ENCODE measurements at places on chromosomes 4 and X.
A peak's percentile ranks its signal among the peaks of the same experiment; 100 is the strongest.

- DNase-seq: no peak
Observed at GRCh38 chr4:153489856-153490558, 23.8 kb downstream of the TMEM131L start.

GRCh38 chrX:13005661-13006473 lies 31.0 kb downstream of the TMSB4X start:
- peak; percentile 3 for DNase-seq

GRCh38 chr4:23388699-23389395 lies 501.0 kb downstream of the PPARGC1A start:
- DNase-seq: no peak

DNA sequence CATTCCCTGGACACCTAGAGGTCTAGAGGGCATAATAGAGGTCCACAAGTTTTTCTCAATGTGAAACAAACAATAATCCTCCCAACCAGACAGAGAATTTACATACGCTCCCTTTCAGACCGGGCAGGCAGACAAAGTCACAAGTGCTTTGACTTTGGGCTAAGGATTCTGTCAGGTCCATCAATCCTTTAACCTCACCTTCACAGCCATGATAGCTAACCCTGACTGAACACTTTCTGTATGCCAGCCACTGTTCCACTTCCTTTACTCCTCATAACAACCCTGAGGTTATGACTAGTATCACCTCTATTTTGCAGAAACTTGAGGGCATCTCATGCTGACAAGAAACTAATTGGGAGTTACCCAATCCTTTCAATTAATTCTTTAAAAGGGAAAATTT lies 118.8 kb upstream of the AFF2 start:
- DNase-seq: no peak

DNA sequence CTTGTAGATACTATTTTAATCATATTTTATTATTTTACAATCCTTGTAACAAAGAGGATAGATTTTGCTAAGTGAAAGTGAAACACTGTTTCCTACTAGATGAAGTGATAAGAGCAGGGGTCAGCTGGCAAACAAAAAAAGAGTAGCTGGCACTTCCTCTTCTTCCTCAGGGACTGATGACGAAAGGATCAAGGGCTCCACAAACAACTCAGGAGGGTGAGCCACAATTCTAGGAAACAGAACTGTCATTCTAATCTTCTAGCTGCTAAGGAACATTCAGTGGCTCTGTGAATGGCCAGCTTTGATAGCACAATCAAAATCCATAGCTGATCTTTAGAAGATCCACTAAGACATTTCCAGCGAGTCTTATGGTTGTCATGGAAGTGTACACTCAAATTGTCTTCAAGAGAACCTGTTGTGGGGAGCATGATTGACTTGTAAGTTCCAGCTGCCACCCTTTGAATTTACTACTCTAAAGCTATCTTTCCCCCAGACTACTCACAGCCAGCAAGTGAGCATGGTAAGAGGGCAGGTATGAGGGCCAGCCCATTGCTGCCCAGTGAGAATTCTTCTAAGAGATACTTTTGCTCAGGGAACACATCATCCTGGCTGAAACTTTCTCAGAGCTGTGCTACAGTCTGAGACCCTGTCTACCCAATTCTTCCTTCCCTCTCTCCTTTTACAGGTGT lies 275.7 kb upstream of the RASGEF1B start:
- no peak for DNase-seq

- no peak for DNase-seq
Observed at GRCh38 chrX:142214081-142214480, 9.0 kb upstream of the MAGEC2 start.

- DNase-seq: no peak
Observed at GRCh38 chr4:78298618-78299017, 241.5 kb downstream of the FRAS1 start.

GRCh38 chrX:110302975-110303374 lies 14.9 kb downstream of the AMMECR1 start:
- no peak for DNase-seq

DNA sequence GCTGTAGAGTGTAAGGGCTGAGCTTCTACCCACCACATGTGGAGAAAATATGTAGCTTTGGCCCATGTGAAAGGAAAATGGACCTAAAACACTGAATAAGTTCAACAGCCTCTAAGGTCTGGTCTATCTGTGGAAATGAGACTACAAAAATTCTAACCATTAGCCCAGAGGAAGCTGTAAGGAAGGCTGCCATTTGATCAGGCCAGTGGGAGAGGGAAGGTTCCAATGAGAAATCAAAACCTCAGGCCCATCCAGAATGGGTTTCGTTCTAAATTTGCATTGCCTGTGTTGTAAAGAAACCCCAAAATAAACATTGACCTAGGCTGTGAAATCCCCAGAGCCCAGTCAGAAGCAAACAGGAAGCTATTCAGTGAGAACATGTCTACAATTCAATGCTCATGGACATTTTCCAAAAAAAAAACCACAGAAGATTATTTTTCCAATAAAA lies 320.4 kb upstream of the SLC7A11 start:
- no peak for DNase-seq

- DNase-seq: peak; percentile 53
Observed at GRCh38 chr4:124713185-124713592, 657 bp upstream of the ANKRD50 start.

- DNase-seq: no peak
Observed at GRCh38 chr4:30904215-30904555, 184.0 kb downstream of the PCDH7 start.

GRCh38 chr4:164318350-164318749 lies 435.6 kb upstream of the SMIM31 start:
- DNase-seq: no peak

GRCh38 chr4:33625748-33626147 lies 2618.6 kb downstream of the ARAP2 start:
- DNase-seq: no peak

DNA sequence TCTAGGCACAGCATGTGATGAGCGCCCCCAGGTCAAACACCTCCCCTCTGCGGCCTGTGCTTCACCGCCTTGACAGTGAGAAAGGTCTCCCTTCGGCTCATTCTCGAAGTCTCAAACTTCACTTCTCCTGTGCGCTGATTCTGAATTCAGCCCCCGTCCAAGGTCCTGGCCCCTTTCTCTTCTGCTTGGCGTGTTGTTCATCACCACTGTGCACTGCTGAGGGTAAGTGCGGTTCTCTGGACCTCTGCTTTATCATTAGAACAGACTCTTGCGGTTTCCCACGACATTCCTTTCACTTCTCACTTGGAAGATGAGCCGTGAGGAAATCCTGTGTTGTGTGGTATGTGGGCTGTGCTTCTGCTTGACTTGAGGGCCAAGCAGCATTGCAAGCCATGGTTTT lies 11.9 kb downstream of the HTT-AS start:
- DNase-seq: no peak

DNA sequence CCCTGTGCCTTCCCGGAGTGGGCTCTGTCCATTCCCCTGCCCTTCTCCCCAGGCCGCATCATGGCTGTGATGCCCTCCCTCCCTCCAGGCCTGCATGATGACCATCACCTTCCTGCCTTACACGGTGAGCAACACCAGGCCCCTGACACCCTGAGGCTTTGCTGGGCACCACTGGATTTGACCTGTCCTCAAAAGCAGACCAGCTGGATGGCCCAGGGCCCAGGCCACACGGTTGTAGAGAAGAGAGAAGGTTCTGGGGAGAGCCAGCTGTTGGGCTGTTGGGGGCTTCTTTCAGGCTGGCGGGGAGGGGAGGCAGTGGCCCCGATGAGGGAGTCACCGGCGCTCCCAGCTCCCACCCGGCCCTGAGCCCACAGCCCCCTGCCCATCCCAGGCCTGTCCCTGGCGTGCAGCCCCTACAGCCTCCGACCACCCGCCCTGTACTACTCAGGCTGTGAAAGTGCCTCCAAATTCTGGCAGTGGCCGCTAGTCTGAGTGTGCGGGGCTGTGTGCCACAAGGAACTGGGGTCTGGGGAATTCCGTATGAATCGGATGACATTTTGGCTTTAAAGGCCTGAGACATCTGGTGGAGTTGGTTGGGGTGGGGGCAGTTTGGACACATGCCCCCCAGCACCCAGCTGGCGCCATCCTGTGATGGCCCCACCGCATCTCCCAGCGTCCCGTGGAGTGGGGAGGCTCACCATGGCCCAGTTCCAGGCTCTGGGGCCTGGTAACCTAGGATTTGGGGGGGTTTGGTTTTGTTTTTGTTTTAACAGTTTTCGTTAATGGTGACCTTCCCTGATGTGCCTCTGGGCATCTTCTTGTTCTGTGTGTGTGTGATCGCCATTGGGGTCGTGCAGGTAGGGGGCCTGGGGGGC lies 19.6 kb downstream of the TMEM175 start:
- DNase-seq: no peak

DNA sequence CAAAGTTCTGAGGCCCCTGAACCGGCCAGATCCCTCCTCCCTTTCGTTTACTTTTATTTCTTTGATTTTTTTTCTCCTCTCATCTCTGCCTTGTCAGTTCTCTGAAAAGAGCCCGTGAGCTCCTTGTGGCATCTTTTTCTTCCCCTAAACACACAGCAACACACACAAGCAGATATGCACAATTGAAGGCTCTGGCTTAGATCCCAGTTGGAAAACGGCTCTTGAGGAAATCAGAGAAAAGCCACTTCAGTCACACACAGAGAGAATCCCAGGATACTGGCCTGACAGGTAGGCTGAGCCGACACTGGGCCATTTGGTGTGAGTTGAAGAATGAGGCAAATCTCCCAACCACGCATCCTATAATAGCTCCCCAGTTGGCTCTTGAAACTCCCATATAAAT lies 12.9 kb downstream of the DIPK2B start:
- DNase-seq: no peak

DNA sequence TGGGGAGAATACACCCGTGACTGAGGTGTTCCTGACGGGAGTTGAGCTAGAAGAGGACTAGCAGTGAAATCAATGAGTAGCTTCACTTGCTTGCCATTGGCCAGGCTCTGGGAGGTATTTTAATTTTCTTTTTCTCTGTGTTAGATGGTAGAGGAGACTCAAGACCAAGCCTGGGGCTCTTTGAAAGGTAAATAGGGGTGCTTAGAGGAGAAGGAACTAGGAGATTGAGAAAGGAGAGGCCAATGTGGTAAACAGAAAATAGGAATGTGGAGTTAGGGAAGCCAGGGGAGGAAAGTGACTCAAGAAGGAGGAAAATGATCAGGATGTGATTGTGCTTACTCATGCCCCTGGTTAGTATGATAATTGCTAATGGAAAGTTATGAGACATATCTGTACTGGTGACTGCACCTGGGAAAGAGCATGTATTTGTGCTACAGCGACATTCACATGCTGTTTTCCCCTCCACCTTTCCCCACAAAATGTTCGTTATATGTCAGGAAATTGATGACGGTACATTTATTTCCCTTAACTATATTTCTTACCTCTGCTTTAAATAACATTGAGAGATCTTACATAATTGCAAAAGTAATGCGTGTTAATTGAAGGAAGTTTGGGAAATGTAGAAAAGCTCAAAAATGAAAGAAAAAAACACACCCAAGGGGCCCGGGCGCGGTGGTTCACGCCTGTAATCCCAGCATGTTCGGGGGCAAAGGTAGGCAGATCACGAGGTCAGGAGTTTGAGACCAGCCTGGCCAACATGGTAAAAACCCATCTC lies 16.9 kb upstream of the LRBA start:
- DNase-seq: no peak

- no peak for DNase-seq
Observed at GRCh38 chr4:31058656-31059055, 338.5 kb downstream of the PCDH7 start.

GRCh38 chrX:154660541-154660940 lies 7.2 kb upstream of the CTAG2 start:
- no peak for DNase-seq

- no peak for DNase-seq
Observed at GRCh38 chr4:5710065-5710960, 688 bp upstream of the EVC start.

DNA sequence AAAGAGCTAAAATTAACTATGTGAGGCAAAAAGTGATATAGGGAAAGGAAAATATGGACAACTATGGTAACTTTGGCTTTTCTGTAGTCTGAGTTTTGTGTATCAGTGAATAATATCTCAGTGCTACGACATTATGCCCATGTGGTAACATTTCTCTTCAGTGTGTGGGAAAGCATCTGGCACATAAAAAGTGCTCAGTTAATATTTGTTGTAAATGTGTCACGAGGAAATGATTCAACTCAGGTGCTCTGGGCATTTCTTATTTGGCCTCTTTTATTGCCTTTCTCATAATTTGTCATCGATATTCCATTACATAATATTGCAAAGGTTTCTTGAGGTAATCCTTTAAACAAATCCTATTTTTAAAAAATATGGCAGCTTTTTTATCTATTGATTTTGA lies 17.6 kb downstream of the OFD1 start:
- no peak for DNase-seq

DNA sequence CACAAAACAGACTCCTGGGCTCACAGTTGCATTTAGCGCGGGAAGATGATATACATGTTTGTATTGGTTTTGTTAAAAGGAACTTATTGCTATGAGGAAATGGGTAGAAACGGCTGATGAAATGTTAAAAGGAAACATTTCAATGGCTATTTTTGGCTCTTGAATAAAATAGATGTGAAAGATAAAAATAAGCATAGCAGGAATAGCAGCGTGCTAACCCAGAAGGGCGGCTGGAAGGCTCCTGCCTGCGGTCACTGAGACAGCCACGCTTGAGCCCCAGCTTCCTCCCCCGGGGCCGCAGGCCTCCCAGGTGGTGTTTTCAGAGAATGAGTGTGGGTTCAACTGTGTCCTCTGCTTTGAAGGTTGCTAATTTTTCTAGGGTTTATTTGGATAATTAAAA lies 35.0 kb upstream of the CLCN4 start:
- DNase-seq: no peak

All from amygdala (tissue), 56 donors.